SW480 (cell line): ENCODE measurements at places on chromosomes 11 and 22.

DNA sequence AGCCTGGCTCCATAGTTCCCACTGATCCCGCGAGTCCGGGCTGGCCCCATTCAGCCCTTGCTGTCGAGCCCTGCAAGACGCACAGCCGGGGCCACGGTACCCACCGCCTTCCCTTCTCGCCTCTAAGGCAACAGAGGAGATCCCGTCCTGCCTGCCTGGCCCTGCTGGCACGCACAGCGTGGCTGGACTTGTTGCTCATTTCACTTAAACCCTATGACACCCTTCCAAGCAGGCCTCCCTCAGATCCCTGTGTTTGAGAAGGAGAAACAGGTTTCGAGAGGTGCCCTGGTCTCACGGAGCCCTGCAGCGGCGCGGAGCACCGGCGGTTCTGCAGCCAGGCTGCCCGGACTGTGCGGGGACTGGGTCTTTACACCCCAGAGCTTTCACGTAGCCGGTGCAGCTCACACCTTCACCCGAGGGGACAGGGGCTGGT, 1048.4 kb downstream of the BRD1 start:
- DNase-seq, result no peak

GRCh38 chr22:28925916-28926315, 42.5 kb downstream of the ZNRF3 start:
- peak; percentile 36 for DNase-seq

GRCh38 chr11:62539238-62539925, 7.2 kb downstream of the AHNAK start:
- DNase-seq, result peak; percentile 79

DNA sequence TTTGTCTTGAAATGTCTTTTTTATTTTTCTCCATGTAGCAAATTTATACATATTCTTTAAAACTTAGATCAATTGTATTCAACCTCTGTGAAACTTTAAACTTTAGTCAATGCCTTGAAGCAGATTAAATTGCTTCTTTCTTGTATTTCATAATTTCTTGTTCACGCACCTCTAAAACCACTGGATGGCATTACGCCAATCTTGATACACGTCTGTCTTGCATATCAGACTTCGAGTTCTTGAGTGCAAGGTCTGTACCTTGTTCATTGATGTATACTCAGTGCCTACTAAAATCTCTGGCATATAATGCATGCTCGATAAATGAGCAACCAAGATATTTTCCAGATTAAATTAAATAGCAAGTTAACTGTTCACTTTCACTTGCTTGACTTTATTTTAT, 236.8 kb downstream of the CASP12 start:
- no peak for DNase-seq

DNA sequence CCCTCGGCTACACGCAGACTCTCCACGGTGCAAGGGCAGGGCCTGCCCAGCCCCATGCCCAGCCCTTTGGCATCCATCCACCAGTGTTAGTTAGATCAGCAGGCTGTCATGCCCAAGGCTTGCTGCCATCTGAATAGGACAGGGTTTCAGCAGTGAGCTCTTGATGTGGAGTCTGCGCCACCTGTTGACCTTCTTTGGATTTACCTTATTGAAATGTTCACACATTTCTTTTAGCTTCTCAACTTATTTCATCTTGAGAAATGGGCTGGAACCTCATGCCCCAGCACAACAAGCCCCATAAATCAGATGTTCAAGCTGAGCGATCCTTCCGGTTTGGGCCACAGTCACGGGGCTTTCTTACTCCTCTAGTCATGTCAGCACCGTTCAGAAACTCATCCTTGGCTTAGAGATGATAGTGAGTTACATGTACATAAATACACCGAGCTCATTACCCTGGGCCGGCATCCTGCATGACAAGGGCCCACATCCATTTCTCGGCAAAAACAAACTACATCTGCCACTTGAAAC, 61.7 kb downstream of the PARVB start:
- DNase-seq, result peak; percentile 58

GRCh38 chr11:93194673-93195291, 3.0 kb downstream of the SLC36A4 start:
- DNase-seq, result no peak

DNA sequence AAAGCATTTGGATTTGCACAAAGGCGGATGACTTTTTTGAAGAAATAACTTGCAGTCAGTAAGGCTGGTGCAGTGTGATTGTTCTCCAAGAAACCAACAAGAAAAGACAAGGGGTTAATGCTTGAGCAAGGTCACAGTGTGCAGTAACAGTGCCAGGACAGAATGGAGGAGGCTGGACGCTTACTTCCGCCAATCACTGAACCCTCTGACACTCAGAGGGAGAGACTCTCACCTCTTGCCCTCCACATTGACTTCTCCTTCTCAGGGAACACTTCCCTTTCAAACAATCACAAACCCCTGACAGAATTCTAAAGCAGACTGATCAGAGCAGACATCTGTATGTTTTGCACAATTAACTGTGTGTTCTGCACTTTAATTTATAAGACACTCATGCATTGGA, 228.4 kb downstream of the BLID start:
- no peak for DNase-seq

DNA sequence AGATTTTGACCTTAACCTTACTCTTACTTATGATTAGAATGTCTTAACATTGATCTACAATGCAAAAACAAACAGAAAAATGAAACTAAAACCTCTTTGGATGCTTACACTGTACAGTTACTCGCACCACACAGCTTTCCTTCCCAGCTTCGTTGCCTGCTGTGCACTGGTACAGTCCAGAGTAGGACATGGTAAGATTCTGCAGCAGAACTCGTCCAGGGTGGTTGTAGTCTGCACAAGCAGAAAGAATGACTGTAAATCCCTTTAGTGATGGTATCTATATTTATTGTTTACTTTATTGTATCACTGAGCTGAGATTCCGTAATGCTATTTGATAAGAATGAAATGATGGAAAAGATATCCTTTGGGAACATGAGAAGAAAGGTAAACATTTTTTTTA, 21.0 kb upstream of the HSPA8 start:
- DNase-seq, result no peak

GRCh38 chr11:71420455-71421241, 27.5 kb downstream of the DHCR7 start:
- DNase-seq, result peak; percentile 22

DNA sequence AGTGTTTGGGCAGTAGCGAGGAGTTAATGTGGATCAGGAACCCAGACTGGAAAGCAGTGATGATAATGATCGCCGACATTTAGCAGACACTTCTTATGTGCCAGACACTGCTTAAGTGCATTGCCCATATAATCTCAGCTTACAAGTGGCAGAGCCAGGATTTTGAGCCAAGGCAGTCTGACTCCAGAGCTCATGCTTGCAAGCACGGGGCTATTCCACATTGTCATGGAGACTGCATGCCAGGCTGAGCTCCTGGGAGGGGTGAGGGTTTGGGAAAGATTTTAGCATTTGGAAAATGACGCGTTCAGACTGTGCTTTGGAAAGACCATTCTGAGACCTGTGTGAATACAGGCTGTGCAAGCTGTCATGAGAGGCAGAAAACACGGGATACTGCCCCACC, 302.7 kb downstream of the DDX10 start:
- no peak for DNase-seq

DNA sequence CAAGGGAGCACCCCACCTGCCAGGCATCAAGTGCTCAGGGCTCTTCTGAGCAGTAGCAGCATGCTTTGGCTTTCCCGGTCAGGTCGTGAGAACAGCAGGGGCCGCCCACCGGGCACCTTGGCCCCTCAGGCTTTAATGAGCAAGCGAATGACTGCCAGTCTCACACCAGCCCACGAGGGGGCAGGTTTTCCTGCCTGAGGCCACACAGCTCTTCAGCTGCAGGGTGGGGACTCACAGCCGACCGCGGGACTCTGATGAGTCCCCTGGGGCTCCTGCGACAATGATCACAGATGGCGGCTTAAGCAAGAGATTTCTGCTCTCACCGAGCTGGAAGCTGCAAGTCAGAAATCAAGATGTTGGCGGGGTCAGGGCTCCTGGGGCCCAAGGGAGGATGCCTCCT, 14.3 kb upstream of the FGF19 start:
- peak; percentile 83 for DNase-seq
